ENCODE measurements at places on chromosomes 12 and 14. TPM values are rescaled to one million over a fixed set of nuclear protein-coding genes. Genes with fewer than 3 reads are reported as not detected.

The STON2 gene
- 53.8 TPM for polyA plus RNA-seq

The KCNK13 gene
- polyA plus RNA-seq = 0.21 TPM

The ANKRD33 gene
- polyA plus RNA-seq = not detected

- no peak for DNase-seq
These were observed 70.1 kb upstream of the PLXNC1 start for GRCh38 chr12:94078138-94078723.

DNA sequence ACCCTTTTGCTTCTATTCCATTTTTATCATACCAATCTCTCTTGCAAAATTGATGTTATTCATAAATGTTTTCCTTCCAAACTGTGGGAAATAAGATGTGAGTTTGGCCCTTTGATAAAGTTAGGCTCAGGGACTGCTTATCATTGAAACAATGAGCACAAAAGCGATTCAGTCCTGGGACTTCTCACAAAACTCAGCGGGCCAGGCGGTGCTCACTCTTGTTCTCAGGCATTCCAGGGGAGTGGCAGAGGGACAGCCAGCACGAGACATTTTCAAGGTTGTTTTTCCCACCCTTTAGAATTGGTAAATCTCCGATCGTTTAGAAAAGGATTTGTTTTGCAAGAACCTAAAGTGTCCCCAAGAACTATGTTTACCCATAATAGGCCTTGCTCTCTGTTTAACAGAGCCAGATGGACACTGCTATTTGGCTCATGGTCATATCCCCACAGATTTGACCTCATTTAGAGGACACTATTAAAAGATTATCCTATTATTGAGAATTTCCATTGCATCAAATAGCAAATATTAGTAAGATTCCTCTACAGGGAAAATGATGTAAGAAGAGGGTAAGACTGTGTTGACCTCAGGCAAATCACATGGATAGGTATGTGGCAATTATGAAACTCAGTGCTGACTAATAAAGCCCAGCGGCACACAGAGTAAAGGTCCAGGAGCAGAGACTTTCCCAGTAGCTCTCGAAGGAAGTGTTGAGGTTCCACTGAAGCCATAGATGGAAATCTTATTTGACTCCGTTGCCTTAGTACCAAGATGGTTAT, 102.7 kb upstream of the USP44 start:
- no peak for DNase-seq

DNA sequence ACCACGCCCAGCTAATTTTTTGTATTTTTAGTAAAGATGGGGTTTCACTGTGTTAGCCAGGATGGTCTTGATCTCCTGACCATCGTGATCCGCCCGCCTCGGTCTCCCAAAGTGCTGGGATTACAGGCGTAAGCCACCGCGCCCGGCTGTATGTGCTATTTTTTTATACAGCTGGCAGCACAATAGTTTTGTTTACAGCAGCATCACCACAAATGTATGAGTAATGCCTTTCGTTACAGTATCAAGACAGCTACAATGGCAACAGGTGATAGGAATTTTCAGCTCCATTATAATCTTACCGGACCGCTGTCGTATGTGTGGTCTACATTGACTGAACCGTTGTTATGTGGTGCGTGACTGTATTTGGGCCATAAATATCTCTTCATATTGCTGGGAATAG, 11.6 kb upstream of the MDM2 start:
- DNase-seq = no peak

DNA sequence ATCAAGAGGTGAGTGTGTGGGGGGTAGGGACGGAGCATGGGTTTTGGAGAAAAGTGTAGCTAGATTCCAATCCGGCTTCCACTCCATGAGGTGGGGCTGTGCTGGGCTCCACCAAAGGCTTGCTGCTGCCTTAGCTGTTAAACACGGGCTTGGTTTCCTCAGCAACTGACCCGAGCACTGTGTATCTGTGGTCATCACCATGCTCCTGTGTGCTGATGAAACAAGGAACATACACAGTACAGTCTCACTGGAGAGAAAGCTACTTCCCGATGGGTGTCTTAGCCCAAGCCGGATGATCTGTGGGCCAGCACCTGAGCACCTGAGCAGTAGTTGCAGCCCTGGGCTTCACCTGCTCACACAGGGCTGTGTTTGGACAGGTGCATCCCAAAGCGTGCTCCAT, 52.9 kb upstream of the VRK1 start:
- DNase-seq = no peak
